ENCODE measurements at places on chromosomes 3 and 15.

GRCh38 chr3:187000711-187001151 lies 70.4 kb downstream of the ST6GAL1 start:
- DNase-seq = no peak

GRCh38 chr3:57161915-57162314 lies 3.2 kb downstream of the IL17RD start:
- no peak for DNase-seq

DNA sequence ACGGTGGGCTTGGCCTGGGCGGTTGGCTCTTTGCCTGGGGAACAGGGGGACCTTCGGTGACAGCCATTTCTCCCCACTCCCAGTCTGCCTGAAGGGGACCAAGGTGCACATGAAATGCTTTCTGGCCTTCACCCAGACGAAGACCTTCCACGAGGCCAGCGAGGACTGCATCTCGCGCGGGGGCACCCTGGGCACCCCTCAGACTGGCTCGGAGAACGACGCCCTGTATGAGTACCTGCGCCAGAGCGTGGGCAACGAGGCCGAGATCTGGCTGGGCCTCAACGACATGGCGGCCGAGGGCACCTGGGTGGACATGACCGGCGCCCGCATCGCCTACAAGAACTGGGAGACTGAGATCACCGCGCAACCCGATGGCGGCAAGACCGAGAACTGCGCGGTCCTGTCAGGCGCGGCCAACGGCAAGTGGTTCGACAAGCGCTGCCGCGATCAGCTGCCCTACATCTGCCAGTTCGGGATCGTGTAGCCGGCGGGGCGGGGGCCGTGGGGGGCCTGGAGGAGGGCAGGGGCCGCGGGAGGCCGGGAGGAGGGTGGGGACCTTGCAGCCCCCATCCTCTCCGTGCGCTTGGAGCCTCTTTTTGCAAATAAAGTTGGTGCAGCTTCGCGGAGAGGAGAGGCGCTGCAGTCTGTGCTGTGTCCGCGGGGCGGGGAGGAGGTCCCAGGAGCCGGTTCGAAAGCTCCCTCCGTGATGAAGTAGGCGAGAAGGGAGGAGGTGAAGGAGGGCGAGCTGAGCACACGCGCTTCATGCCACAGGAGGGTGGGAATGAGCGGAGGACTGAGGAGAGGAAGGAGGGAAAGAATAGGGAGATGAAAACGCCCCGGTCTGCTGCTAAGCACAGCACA lies 9.6 kb downstream of the CLEC3B start:
- DNase-seq = no peak

DNA sequence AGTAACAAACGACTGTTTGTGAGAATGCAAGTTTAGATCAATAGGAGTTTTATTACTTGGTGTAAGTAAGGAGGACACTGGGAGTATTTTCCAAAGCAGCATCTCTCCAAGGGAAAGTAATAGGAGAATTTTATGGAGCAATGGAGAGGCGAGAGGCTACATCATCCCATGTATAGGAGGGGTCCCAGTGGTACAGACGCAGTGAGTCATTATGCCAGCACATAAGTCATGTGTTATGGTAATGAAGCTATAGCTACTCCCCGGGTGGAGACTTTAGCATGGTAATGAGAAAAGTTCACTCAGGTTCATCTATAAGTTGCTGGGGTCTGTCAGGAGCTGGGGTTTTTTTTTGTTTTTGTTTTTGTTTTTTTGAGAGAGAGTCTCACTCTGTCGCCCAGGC lies 29.5 kb upstream of the ZNF445 start:
- DNase-seq = no peak

GRCh38 chr3:10996345-10997013 lies 3.9 kb downstream of the SLC6A1 start:
- DNase-seq = no peak
